Fibroblast of lung (primary cell): ENCODE measurements at places on chromosomes 5 and 9. TPM values are rescaled to one million over a fixed set of nuclear protein-coding genes. Genes with fewer than 3 reads are reported as not detected.

TPPP gene
- 0.17 and 0.26 TPM in 2 replicates for total RNA-seq

RANBP3L gene
- under 0.01 TPM in 1 of 2 replicates, not detected in the other for total RNA-seq

PPP2R2B gene
- under 0.01 and 1.5 TPM in 2 replicates for total RNA-seq

NLN gene
- 16.2 and 33.7 TPM in 2 replicates for total RNA-seq

CMYA5 gene
- total RNA-seq = 4.1 and 7.8 TPM in 2 replicates

PCDHA12 gene
- 0.26 and 0.50 TPM in 2 replicates for total RNA-seq

KIAA1958 gene
- 2.1 and 3.0 TPM in 2 replicates for total RNA-seq

PCDHB2 gene
- total RNA-seq = 1.8 and 4.6 TPM in 2 replicates

CDX1 gene
- under 0.01 and 0.33 TPM in 2 replicates for total RNA-seq

CCDC187 gene
- total RNA-seq = not detected in 2 replicates

PTGES2 gene
- 57.3 and 57.6 TPM in 2 replicates for total RNA-seq

NPR3 gene
- total RNA-seq = 1.5 and 14.9 TPM in 2 replicates

TRIM7 gene
- 2.3 and 7.3 TPM in 2 replicates for total RNA-seq

PCDHA1 gene
- under 0.01 TPM in 2 replicates for total RNA-seq

GDA gene
- under 0.01 TPM in 1 of 2 replicates, not detected in the other for total RNA-seq

FOXD4 gene
- total RNA-seq = 0.17 and 0.26 TPM in 2 replicates

IFNA21 gene
- total RNA-seq = not detected in 2 replicates

CCDC112 gene
- total RNA-seq = 7.4 and 13.7 TPM in 2 replicates

CERT1 gene
- 36.0 and 36.5 TPM in 2 replicates for total RNA-seq

MELK gene
- total RNA-seq = 6.2 and 14.2 TPM in 2 replicates

SKIC3 gene
- 120 and 152 TPM in 2 replicates for total RNA-seq

PCDHA6 gene
- total RNA-seq = 0.51 and 3.6 TPM in 2 replicates

FGF10 gene
- total RNA-seq = 110 and 154 TPM in 2 replicates

SGCD gene
- 21.1 and 67.5 TPM in 2 replicates for total RNA-seq

ADRB2 gene
- 1.0 and 4.5 TPM in 2 replicates for total RNA-seq

GALNT12 gene
- total RNA-seq = 18.2 and 27.2 TPM in 2 replicates

CEP120 gene
- total RNA-seq = 21.6 and 22.3 TPM in 2 replicates

DOCK2 gene
- 3.6 and 8.9 TPM in 2 replicates for total RNA-seq

FOXI1 gene
- total RNA-seq = not detected in 2 replicates

PDCD1LG2 gene
- 4.9 and 6.9 TPM in 2 replicates for total RNA-seq

TAF1L gene
- total RNA-seq = under 0.01 TPM in 2 replicates

RAD1 gene
- total RNA-seq = 69.6 and 123 TPM in 2 replicates

TNC gene
- 457 and 560 TPM in 2 replicates for total RNA-seq

POU4F3 gene
- total RNA-seq = not detected in 2 replicates

PBX3 gene
- total RNA-seq = 22.1 and 35.8 TPM in 2 replicates
